ENCODE measurements at places on chromosomes 6 and 20.

GRCh38 chr6:149471801-149472200, 13.0 kb downstream of the ZC3H12D start:
- no peak for DNase-seq

GRCh38 chr20:63393566-63393965, 32.4 kb upstream of the CHRNA4 start:
- DNase-seq: no peak

GRCh38 chr20:11375335-11375734, 542.4 kb upstream of the BTBD3 start:
- DNase-seq: no peak

DNA sequence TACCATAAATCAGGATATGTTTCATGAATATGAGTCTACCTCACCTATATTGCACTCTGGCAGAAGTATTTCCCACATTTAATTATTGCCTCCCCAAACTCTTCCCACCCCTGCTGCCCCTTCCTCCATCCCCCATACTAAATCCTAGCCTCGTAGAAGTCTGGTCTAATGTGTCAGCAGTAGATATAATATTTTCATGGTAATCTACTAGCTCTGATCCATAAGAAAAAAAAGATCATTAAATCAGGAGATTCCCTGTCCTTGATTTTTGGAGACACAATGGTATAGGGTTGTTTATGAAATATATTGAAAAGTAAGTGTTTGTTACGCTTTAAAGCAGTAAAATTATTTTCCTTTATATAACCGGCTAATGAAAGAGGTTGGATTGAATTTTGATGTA, 6.4 kb downstream of the EDN1 start:
- no peak for DNase-seq

DNA sequence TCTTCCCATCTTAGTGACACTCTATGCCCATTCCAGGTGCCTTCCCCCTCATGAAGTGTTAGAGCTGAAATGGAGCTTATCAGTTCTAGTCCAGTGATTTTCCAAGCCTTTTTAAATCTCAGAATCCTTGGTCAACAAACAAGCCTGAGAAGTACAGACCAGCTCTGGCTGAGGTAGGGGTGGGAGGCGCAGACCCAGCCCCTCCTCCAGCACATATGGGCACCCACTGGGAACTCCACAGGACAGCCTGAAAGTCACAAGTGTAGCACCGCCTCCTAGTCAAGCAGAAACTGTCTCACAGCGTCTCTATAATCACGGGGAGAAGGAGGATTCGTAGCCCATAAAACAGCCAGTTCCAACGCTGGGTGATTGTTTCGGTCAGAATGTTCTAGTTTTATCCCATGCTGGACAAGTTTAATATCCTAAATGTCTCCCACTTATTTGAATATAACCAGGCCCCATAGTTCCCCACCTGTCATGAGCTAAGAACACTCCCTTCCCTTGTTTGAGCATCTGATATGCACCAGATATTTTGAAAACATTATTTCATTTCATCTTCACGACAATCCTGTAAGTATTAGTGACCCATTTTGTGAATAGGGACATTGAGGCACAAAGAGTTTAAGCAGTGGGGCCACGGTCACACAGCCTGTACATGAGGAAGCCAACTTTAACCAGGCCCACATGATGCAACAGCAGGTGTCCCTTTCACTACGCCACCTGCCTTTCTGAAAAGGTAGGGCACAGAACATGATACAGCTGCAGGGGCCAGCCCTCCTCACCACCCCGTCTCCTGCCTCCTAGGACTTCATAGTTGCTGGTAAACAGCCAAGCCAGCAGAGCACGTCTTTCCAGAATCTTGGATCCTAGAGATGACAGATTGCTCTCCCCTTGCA, 40.1 kb downstream of the TRAF3IP2 start:
- no peak for DNase-seq

DNA sequence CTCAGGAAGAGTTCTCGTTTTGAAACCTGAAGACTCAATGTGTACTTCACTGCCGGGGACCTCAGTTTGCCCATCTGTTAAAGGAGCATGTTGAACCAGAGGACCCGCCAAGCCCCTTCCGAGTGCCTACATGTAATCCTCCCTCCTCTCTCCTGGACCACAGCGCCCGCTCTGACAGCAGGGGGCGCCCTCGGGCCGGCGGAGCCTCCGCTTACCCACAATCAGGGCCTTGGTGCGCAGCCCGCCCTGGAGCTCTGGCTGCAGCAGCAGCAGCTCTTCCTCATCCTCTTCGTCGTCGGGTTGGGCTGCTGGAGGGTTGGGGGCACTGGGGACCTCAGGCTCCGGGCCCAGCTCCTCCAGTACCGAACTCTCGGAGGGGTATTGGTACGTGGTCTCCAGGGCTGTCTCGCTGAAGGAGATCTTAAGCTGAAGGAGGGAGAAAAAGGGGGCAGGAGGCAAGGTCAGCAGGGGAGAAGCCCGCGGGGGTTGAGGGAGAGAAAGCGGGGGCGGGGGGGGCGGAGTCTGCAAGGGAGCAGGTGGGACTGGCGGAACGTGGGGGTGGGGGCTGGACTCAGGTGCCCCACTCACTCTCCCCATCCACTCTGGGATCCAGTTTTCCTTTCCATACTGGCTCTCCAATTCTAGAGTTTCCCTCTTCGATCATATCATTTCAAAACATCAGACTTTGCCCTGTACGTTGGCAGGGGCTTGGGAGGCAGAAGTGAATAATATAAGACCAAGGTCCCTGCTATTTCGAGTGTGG, 6.3 kb upstream of the DHX16 start:
- peak; percentile 83 for DNase-seq

DNA sequence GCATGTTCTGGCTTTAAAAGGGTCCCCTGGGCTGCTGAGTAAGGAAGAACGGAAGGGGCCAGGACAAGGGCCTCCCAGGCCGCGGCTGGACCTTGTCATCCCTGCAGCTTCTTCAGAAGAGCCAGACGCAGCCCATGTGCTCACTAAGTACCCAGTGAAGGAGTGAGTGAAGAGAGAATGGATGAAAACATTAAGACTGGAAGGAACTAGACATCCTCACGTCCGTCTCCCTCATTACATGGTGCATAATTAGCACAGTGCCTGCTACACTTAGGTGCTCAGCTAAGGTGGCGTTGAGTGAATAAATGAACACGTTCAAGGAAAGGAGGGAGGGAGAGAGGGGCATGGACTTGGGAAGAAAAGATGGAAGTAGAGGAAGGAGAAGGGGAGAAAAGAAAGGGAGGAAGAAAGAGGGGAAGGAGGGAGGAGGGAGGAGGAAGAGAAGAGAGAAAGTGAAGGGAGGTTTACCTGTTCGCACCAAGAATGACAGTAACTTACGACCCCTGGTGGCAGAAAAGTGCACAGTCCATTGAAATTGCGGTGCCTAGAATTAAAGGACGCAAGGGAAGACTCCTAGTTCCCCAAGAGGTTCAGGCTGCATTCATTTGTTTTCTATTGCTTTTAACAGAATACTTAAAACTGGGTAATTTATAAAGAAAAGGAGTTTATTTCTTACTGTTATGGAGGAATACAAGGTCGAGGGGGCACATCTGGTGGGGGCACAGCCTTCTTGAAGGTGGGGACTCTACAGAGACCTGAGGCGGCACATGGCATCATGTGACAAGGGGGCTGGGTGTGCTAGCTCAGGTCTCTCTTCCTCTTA, 8.0 kb downstream of the TP53RK start:
- peak; percentile 45 for DNase-seq

- no peak for DNase-seq
These were observed 11.6 kb upstream of the KCNG1 start for GRCh38 chr20:51034476-51034875.

GRCh38 chr6:159086033-159086618, 41.3 kb upstream of the TAGAP start:
- no peak for DNase-seq

DNA sequence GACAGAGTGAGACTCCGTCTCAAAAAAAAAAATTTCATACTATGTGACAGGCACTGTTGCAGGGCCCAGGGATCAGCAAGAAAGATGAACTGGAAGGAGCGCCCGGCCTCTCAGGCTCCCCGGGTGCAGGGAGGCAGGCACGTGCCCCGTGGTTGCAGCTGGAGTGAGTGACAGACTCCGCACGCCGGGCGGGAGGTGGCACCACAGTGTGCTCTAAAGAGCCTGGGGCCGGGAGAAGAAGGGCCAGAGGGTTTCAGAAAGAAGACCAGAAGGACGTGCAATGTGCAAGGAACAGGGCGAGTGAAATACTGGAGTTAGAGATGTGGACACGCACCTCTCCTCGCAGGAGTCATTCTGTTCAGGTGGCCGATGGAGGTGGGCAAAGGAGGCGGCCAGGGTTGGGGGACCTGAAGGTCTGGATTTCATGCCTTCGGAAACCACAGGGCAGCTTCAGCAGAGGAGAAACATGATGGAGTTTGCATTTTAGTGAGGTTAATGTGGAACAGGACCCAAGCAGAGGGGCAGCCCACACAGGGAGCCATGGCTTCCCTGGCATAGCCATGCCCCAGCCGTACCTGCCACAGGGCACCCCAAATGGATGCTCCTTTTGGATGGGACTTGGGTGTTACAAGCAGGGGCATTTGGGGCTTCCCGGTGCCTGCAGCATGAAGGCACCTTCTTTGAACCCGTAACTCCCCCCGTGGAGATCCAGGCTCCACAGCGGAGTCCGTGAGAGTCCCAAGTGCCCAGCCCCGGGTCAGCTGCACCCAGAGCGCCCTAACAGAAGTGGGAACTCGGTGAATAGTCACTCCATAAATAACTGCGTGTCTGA, 226.2 kb downstream of the ERMARD start:
- no peak for DNase-seq

- DNase-seq: no peak
These were observed 1.1 kb upstream of the SAMD5 start for GRCh38 chr6:147507162-147508041.
